ENCODE measurements at places on chromosomes 3 and 15. TPM values are rescaled to one million over a fixed set of nuclear protein-coding genes. Genes with fewer than 3 reads are reported as not detected.

- no peak for DNase-seq
Observed at GRCh38 chr15:89521605-89522004, 25.2 kb upstream of the RHCG start.

- DNase-seq = no peak
Observed at GRCh38 chr3:167874671-167875372, 139.3 kb downstream of the SERPINI1 start.

GRCh38 chr15:95996494-95996893 is 334.0 kb upstream of the NR2F2 start:
- DNase-seq = no peak

TGM5 gene
- total RNA-seq = not detected

DNA sequence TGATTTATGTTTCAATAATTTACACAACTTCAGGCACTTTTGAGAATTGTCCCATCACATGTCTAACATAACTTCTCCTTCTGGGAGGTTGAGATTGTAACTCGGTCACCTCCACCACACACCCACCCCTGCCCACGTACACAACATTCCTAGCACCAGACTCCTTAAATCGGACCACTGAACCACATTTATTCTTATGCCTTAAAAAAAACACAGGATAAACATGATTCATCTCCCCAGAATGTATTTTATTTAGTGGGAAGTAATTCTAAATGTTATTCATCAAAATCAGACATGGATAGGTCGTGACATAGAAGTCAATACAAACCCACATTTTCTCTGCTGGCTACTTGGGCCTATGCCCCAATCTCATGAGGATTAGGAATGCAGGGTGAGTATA is 3.0 kb downstream of the SNTN start:
- DNase-seq = no peak

GRCh38 chr3:13348661-13349396 is 71.3 kb downstream of the NUP210 start:
- DNase-seq = peak; percentile 86

GRCh38 chr3:12771236-12771635 is 12.2 kb upstream of the TMEM40 start:
- no peak for DNase-seq

DNA sequence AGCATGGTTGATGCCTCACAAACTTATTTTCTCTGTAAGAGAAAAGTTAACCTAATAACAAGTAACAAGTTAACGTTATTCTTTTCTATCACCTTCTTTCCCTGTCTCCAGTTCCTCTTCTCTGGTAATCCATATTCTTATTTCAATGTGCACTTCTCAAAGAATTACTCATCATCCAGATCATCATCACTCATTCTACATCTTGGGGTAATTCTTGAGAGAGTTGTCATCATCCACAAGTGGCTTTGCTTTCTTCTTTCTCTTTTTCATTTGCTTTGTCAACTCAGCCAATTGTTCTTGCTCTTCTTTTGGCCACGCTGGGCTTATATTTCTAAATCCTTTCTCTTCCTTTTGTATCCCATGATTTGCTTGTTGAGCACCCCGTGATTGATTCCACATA is 20.8 kb upstream of the RNF111 start:
- DNase-seq = no peak

DNA sequence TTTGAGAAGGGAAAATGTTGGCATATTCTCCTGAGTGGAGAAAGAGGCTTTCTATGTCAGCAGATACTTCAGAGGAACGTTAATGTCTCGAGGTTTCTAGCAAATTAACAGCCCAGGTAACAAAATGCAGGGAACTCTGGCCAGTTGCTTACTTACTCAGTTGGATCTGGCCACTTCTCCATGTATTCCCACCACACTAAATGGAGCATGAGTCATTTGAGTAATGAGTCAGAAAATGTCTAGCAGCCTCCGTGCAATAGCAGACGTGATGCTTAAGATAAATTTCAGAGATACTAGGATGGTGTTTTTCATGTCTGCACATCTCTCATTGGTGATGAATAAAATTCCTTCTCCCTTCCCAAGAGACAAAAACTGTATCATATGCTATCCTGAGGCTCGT is 671.5 kb downstream of the FHIT start:
- DNase-seq = no peak

GRCh38 chr3:134231131-134231530 is 19.5 kb downstream of the RYK start:
- no peak for DNase-seq

CCR3 gene
- total RNA-seq = not detected

GRCh38 chr15:42523331-42523730 is 25.3 kb downstream of the LRRC57 start:
- DNase-seq = no peak

PPM1L gene
- total RNA-seq = 5.7 TPM

DNA sequence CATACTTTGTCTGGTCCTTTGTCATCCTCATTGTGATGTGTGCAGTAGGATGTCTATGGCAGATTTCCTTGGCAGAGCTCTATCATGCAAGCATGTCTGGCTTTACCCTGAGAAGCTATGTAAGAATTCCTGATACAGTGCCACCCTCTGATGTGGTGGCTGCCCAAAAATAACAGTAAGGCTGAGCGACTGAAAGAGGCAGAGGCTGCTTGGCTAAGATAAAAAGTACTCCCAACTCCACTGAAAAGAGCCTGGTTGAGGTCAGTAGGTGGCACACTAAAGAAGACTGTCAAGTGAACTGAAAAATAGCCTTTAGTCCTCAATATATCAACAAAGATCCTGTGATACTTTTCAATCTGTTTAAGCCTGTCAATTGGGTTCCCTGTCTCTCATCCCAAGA is 31.7 kb downstream of the BTLA start:
- DNase-seq = no peak

DNA sequence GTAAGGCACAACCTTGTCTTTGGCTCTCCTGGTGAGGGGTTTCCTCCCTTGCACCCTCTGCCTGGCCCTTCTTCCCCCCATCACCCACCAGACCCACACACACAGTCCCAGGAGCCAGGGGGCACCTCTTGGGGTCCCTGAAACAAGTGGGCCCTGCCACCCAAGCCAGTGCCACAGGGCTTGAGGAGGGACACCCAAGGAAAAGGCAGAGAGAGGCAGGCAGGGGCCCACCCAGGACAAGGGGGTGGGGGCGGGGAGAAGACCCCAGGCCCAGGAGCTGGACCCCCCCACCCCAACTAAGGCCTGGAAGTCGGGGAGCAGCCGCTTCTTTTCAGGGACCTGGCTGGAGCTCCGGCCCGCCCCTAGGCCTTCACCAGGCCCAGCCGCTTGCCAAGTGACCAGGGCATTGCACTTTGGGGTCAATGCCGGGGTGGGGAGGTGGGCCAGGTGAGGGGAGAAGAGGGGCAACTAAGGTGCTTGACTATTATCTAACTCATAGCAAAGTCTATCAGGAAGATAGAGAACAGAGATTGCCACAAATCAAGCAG is 88.9 kb downstream of the KCNMB2 start:
- DNase-seq = no peak

COL6A5 gene
- total RNA-seq = not detected

DNA sequence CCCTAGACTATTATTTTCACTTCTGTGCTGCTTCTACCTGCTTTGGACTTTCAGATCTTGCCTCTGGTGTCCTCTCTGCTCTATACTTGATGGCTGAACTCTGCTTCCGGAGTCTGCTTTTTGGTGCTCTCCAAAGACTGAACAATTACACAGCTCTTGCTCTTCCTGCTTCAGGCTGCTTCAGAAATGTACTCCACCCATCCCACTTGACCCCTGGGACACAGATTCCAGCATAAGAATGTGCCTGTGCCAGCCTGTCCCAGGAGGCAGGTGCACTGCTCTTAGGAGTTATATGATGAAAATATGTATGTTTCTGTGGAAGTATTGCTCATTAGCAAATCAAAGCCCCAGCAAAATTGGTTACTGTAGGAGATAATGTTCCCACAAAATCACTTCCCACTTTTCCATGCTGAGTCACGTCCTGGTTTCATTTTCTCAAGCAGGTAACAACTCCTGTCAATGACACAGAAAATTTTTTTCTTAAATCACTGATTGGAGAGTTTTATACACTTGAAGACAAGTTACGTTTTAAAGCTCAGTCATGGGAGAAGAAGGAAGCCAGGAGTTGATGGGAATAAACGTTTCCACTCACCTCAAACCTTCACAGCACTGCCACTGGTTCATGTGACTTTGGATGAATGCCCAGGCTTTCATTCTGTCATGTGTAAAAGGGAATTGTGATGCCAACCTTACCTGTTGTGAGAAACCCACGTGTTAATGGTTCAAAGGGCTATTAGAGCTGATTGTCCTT is 239.4 kb upstream of the ZPLD1 start:
- no peak for DNase-seq

GRCh38 chr3:188782613-188783124 is 389.1 kb upstream of the TPRG1 start:
- DNase-seq = no peak

ZNF620 gene
- total RNA-seq = 8.8 TPM

PLSCR5 gene
- not detected for total RNA-seq

PPP2R3A gene
- total RNA-seq = 10.2 TPM

SCAANT1 gene
- total RNA-seq = not detected

DNA sequence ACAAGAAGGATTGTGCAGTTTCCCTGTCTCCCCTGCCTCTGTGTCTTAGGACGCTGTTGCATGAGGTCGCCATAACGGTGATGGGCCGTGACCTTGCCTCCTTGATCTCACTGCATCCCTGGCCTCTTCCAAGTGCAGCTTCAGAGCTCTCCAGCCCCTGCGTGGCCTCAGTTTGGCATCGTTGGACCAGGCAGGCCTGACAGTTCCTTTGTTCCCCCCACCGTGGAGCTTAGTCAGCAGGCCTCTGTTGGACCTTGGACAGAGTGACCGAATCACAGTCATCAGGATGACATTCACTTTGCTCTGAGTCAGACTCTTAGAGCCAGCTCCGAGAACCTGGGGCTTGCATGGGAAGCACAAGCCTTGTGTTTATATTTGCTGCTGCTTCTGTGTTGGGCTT is 139.4 kb downstream of the OPA1 start:
- DNase-seq = no peak

GRCh38 chr3:73572368-73572767 is 52.4 kb downstream of the PDZRN3 start:
- DNase-seq = no peak

DNA sequence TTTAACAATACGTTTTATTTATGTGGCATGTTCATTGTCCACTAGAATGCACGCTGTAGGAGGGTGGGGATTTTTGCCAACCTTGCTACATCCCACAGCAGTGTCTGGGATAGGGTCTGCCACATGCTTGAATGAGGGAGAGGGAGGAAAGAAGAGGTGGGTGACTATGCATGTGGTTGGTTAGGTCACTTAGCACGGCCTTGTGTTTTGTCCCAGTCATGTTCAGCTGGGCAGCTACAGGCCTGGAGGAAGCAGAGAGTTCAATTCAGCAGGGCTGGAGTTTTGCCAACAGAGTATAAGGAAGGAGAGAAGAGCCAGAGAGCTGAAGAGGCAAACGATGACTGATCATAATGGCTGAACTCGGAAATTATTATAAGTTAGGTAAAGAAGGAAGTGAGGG is 268.4 kb upstream of the NSMCE3 start:
- DNase-seq = no peak

- no peak for DNase-seq
Observed at GRCh38 chr3:100420885-100421284, 19.5 kb downstream of the LNP1 start.

DNA sequence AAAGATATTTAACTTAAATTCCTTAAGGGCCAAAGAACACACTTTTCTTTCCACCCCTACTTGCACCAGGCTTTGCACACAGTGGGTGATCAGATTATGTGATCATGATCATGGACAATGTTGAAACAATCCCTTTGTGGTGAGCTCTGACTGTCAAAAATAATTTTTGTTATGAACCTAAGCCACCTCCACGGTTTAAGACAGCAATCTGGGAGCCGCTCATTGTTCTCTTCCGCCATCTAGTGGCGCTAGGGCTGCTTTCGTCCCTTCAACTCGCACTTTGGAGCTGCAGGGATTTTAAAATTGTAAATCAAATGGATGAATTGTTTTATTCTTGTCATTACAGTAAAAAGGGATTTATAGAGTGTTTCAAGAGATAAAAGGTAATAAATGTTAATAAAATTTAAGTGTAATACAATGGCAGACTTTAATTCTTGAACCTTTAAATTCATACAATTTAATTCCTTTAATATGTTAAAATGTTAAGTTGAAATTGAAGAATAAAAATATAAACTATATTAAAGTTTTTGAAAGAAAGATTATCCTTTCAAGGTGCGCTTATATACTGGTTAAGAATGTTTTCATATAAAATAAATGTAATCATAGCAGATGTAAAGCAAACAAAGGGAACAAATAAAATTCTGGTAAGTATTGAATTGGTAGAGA is 45.3 kb upstream of the ARL6 start:
- peak; percentile 59 for DNase-seq

DNA sequence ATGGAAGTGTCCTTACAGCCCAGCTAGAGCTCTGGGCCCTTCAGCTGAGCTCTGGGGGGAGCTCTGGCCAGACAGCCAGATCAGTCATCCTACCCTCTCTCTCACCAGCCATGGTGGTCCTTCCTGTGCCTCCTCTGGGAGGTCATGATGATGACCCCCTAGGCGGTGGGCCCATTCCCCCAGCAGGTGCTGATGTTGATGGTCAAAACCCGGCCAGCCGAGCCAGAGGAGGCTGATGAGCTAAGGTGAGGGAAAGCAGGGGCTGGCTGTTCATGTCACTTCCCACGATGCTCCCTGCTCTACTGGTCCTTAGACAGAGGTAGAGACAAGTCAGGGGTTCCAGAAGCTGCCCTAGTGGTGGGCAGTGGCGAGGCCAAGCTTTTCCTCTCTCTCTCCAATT is 35.0 kb downstream of the GRAMD2A start:
- no peak for DNase-seq

DNA sequence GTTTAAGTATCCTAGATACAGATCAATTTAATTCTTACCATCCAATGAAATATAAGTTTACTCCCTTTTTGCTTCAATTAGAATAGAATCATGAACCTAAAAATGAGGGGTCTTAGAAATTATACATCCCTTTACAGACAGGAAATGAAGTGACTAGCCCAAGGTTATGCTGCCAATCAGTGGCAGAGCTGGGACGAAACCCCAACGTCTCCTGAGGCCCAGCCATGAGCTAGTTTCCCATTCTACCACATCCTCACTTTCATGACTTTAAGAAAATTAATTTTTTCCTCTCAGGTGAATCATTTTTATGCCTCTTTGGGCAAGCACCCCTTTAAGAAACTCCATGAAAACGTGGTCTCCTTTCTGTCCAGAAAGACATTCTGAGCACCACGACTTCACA is 11.2 kb downstream of the LRIG1 start:
- no peak for DNase-seq

XCR1 gene
- not detected for total RNA-seq

THAP10 gene
- 4.8 TPM for total RNA-seq

GRCh38 chr3:66985336-66985920 is 12.7 kb upstream of the KBTBD8 start:
- no peak for DNase-seq

- DNase-seq = peak; percentile 84
Observed at GRCh38 chr3:126348308-126348920, 8.8 kb downstream of the KLF15 start.

RMDN3 gene
- 14.2 TPM for total RNA-seq

DAZL gene
- total RNA-seq = 2.4 TPM

All from H7 (cell line).